NCI-H1092 treated with DMSO at 0.1 percent for 48 hours (cell line): ENCODE measurements at places on chromosomes 1 and 21.

DNA sequence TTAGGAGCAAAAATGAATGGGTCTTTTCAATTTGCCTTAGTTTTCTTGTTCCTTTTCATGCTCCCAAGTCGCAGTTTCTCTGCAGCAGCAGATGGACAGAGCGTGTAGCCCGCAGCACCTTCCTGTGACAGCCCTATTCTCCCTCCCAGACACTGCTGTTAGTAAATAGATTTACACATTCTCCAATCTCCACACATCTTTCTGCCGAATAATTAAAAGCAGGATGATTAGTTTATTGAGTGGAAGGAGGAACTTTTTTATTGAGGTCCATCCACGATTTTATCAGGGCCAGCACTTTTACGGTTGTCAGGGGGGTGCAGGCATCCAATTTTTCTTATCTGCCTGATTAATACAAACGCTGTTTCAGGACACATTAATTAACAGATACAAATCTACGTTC is 98.2 kb upstream of the USH2A start:
- no peak for DNase-seq

DNA sequence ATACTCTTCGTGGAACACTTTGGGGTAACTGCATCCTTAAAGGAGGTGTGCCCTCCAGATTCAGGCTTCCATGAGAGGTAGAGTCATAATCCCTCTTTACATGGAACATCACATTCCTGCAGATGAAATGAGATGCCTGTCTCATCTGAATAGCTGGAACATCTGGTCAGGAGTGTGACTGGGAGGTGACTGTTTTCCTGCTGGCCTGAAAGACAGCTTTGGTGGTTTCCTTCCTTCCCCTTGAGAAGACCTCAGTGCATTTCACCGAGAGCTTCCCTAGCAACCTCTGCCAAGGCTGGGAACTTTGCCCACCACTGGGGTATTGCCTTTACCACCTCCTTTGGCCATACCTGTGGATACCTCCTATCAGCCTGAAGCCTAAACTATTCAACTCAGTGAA is 46.7 kb upstream of the GUCA2A start:
- no peak for DNase-seq

DNA sequence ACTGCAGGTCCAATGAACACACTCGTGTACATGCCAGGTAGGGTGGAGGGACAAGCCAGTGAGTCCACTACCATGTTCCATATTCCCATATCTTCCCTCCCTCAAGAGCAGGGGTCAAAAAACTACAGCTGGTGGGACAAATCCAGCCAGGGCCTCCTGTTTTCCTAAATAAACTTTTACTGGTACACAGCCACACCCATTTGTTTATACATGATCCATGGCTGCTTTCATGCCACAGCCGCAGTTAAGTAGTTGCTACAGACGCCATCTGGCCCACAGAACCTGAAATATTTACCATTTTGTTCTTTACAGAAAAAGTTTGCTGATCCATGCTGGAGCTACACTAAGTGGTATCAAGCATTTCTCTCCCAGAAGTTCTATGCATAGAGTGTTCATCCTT is 42.4 kb downstream of the CASQ2 start:
- no peak for DNase-seq

DNA sequence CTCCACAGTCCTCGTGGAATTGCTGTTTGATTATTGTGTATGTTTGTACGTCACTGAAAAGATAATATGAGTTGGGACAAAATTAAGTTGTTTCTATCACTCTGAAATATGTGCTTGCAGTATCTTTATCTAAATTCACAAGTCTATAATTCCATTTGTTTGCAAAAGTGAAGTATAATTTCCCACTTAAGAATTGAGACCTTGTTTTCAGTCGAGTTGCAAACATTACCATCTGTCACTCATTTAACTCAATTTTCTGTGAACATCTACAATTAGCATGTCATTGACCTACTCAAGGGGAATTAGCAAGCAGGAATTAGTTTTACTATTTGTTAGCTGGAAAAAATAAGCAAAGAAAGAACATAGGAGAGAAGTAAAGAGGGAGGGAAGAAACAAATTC is 195.8 kb downstream of the TPR start:
- no peak for DNase-seq

DNA sequence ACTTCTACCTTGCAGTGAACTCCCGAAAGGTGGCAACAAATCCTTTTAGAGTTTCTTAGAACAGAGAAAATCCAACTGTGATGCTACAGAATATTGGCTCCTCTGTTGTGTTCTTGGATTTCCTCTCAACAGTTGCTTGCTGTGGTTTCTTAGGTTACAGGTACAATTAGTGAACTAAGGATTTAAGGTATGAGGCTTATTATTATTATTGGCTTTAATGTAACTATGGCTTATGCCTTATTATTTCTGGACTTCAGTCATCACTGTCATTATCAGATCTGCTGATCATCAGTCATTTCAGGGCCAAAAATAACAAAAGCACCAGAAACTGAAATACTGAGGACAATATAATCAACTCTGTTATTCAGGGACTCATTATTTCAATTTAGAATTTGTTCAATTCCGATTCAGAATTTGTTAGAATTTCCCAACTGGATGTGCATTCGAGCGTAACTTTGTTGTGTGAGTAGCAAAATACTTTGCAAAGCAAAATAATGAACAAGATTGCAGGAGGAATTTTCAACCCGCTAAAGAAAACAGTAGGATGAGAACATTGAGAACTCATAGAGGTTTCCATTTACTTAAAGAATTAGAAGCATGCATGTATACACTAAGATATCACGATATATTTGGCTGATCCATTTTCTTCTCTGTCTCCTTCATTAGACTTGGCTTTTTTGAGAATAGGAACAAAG is 65.5 kb upstream of the AK4 start:
- no peak for DNase-seq

DNA sequence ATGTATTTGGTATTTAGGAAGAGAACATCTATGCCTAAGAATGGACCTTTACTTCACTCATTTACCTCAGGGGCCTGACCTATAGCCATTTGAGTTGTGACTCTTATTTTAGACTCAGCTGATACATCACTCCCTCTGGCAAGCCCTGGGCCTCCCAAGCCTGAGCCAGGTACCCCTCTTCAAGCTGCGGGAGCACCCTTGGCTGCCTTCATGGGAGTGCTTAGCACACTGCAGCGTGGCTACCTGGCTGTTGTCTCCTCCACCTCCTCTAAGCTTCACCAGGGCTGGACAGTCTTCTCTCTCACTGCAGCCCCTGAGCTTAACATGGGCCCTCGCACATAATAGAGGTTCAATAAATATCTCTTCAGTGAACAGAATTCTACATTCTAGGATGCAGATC is 23.5 kb upstream of the LHX4 start:
- DNase-seq = no peak

DNA sequence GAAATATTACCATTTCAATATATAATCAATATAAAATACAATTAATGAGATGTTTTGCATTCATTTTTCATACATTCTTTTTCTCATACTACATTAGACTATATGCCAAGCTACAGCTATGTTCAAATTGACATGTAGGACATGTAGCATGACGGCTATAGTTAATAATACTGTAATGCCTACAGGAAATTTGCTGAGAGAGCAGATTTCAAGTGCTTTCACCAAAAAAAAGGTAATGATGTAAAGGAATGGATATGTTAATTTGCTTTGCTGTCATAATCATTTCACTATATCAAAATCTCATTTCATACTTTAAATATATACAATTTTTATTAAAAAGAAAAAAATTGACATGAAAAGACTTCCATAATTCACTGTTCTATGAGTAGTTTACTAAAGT is 215.1 kb downstream of the KCNH1 start:
- no peak for DNase-seq
